Suprapubic skin (tissue), 4 donors: ENCODE measurements at places on chromosomes 1 and 21. TPM values are rescaled to one million over a fixed set of nuclear protein-coding genes. Genes with fewer than 3 reads are reported as not detected.

DNA sequence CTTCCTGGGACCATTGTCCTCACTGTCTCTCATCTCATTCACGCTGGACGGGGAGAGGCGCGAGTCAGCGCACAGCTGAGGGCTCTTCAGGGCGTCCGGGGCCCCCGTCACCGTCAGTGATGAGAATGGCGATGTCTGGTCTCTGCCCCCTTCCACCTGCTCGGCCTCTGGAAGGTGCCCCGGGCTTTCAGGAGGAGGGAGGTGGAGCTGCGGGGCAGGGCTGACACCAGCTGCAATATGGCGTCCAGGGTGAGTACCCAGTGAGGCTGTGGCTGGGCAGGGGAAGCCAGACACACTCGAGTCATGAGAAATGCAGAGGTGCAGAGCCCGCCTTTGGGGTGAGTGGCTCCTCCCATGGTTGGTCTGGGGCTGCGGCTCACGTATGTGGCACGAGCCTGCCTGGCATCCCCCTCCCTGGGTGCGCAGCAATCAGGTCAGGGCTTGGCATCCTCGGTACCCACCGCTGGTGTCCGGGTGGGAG is 15.1 kb downstream of the MORN1 start:
- DNase-seq, result no peak

DNA sequence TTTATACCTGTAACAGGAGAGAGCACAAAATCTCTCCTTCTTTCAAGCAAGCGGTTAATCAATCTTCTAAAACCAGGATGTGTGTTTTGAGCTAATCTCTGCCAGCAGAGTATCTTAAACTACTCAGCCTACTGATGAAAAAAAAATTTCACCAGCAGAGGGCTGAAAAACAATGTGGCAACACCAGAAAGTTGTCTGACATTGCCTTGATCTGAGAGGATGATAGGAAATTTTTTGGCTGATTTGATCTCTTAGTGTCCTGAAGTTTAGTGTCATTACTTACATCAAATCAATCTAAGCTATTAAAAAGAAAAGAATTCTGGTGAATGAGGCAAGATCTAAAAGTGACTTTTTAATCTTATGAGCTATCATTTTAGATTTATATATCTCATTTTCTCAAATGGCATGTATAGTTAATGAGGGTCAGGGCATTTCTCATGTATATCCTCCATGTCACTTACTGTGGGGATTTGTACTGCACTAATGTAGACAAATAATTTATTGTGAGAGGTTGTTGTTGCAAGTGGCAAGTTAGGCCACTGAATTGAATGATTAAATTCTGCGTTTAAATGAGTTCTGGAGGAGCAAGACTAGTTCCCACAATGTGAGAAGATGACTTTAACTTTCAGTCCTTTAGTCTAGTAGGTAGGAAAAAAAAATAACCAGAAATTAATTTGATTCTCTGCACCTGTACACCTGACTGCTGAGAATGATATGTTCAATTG is 10.9 kb downstream of the ADAMTS1 start:
- no peak for DNase-seq

DNA sequence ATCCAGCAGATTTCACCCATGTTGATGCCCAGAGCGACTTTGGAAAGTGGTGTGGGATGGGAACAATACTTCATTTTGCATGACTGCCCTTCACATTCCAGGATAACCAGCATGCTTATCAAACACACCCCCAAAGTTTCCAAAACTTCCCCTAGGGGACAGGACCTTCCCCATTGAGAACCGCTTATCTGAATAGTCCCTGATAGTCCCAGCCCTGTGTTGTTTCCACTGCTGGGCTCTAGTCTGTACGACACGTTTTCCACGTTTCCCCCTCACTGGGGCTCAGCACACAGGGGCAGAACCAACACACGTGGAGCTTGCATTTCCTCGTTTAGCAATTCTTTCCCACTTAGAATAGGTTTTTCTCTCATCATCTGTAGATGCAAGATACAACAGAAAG is 61.0 kb downstream of the BACE2 start:
- no peak for DNase-seq

GRCh38 chr1:116330846-116331245 is 42.2 kb upstream of the ATP1A1 start:
- DNase-seq, result no peak

- no peak for DNase-seq
Measured at GRCh38 chr1:178725466-178726086, 532 bp downstream of the RALGPS2 start.

The CAMK2N1 gene
- total RNA-seq, result 18.1 TPM

DNA sequence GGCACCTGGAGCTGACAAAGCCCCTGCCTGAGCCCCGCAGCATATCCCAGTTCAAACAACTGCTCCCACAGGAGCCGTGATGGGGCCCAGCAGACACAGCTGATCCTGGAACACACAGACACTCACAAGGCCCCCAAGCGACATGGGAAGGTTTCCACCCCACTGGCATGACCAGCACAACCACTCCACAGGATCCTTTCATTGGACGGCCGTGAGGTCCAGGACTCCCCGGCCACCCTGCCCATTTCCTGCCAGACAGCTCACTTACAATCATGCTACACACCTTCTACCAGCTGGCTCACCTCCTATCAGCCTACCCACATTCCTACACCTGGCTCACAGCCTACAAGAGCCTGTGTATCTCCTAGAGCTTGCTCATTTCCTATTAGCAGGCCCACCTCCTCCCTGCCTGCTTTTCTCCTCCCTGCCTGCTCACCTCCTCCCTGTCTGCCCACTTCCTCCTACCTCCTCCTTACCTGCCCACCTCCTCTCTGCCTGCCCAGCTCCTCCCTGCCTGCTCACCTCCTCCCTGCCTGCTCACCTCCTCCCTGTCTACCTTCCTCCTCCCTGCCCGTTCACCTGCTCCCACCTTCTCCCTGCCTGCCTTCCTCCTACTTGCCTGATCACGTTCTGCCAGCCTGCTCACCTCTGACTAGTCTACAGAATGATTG is 73.9 kb downstream of the MATN1 start:
- peak; percentile 53 for DNase-seq

- DNase-seq, result no peak
Measured at GRCh38 chr1:1361982-1362423, 3.6 kb upstream of the MXRA8 start.

The ATP6V1G3 gene
- not detected for total RNA-seq

GRCh38 chr1:44553771-44554170 is 120.5 kb downstream of the TMEM53 start:
- no peak for DNase-seq

GRCh38 chr1:225681231-225681630 is 28.3 kb upstream of the ENAH start:
- DNase-seq, result no peak

GRCh38 chr1:86875722-86876121 is 38.2 kb downstream of the SELENOF start:
- DNase-seq, result no peak

DNA sequence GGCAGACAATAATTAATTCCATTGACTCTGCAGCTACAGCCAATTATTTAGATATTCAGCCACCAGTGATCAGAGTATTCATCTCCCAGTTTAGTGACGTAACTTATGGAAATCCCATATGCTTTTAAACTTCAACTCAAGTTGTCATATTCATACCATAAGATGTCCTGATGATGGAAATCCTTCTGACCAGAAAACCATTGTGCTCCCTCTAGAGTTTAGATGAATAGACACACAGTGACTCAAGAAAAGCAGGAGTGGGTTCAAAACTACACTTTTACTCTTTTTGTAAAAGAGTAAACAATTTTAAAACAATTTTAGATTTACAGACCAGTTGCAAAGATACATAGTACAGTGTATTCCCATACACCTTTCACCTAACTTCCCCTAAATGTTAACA is 463.7 kb downstream of the KCNT2 start:
- no peak for DNase-seq

- no peak for DNase-seq
Measured at GRCh38 chr21:35617491-35617890, 442.8 kb downstream of the SETD4 start.

DNA sequence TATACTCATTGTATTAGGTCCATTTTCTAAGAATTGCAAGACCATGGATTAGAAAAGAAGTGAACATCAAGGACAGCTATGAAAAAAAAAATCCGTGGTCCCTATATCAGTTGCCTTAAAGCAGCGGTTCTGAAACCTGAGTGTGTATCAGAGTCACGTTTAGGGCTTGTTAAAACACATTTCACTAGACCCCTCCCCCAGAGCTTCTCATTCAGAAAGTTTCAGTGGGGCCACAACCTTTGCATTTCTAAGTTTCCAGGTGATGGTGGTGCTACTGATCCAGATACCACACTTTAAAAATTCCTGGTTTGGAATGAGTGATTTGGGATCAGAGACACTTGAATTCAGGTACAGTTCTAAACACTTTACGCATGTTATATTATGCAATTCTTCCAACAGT is 96.1 kb upstream of the PRMT6 start:
- DNase-seq, result no peak

The GJA8 gene
- not detected for total RNA-seq

DNA sequence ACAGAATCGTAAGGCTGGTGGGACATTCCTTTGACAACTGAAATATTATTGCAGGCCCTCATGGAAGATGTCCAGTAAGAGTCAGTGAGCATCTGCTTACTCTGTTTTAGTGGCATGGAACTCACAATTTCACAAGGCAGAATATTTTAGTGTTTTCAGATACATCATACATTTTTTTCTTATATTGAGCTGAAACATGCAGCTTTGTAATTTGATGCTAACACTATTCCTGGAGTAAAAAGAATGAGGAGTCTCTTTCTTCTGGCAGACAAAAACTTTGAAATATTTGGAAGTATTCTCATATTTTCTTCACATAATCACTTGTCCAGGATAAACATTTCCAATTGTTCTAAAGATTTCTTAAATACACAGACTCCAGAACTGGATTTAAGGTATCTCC is 17.7 kb downstream of the CLDN17 start:
- no peak for DNase-seq

- no peak for DNase-seq
Measured at GRCh38 chr1:8962812-8963530, 17.3 kb downstream of the CA6 start.

DNA sequence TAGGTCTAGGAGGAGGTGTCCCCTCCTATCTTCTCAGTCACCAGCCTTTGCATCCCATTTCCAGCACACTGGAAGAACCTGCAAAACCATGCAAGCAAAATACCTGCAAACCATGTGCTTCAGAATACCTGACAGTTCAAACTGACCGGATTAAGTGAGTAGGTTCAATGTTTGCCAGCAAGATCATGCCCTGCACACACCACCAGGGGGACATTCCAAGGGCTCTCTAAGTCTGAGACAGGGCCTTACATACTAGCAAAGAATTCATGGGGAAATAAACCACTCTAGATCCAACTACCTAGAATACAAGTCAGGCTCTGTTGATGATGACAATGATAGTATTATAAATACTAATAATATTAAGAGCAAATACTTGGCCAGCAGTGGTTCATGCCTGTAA is 27.6 kb downstream of the INPP5B start:
- DNase-seq, result no peak

GRCh38 chr1:59776960-59777852 is 37.5 kb upstream of the HOOK1 start:
- DNase-seq, result no peak

The CLCNKA gene
- total RNA-seq, result 0.51 TPM
